ENCODE measurements at places on chromosomes 11 and 22.

- peak; percentile 34 for DNase-seq
These were observed 25.0 kb upstream of the TMPRSS4 start for GRCh38 chr11:118051611-118052461.

- no peak for DNase-seq
These were observed 9.0 kb downstream of the TBC1D10A start for GRCh38 chr22:30317778-30318177.

DNA sequence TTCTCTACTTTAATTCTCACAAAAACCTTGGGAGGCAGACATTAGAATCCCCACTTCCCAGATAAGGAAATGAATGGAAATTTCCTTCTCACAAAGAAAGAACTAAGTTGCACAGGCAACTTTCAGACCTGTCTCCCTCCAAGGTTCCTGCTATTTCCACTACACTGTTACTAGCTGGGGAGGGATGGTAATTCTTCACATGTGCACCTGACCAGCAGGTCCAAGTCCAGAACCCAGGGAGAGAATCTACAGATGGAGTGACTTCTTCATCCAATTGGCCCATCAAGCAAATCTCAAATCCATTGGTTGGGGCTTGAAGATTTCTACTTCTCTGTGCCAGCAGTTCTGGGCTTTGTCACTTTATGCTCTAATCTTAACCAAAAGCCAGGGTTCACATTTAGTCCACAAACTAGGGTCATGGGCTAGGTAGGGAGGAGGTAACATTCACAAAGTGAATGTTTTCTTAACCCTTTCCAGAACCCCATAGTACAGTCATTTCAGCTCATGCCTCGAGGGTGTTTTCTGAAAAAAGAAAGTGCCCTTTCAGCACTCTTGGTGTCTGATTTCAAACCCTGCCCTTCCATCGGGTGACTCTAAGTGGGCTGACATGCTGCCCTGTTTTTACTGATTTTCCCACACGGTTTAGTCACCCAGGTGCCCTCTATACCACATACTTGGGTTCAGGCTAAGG, 2.7 kb downstream of the POU2AF1 start:
- DNase-seq: no peak

- no peak for DNase-seq
These were observed 28.8 kb upstream of the B3GAT1 start for GRCh38 chr11:134440851-134441250.

DNA sequence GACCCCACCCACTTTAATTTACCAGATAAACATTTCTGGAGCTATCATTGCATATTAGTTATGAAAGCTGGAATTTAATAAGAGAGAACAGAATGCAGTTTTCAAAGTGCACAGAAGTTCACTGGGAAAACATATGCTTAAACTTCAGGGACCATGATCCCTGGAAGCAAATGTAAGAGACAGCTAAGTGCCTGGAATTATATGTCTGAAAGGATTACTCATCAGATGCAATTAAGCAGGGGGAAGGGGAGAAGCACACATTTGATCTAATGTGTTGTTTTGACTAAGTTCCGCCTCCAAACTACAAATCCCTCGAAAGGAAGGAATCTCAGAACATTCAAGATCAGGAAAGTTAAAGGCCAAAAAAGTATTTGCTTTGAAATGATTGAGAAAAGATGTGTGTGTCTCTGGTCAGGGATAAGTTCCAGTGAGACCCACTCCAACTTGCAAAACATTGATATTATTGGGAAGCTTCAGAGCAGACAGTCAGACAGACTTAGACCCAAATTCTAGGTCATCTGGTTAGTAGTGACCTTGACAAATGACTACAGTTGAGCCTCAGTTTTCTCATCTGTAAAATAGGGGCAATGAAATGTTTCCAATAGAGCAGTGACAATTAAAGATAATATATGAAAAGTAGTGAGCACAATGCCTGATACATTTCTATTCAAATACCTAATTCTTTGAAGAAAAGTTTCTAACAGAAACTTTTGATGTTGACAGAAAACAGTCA, 147.6 kb downstream of the ME3 start:
- no peak for DNase-seq

- DNase-seq: no peak
These were observed 118.9 kb upstream of the LMO1 start for GRCh38 chr11:8382436-8383053.

DNA sequence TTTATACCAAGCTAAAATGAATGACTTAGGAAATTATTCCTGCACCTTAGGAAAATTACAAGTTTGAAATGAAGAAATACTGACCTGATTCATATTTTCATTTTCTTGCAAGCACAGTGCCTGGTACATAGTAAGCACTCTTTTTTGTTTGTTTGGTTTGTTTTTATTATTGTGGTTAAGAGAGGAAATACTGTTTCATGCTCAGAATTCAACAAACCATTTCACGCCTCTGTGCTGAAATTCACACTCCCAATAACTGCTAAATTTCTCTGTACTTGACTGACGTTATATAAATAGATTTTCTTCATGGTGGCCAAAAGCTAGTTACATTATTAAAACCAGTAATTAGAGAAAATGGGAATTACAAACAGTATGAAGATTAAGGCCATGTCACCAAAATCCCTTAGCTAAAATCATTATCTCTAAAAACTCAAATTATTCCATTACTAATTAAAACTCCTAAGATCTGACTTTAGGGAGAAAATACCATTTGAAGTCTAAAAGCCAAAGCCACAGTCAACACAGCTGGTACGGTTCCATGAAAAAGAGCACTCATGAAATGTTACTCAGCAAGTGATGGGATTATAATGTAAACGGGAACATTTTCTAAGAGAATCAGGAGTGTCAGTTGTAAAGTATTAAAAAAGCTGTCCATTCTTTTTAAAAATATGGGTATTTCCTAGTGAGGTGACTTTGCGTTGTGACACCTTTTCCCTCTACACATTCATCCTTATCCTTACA, 77.8 kb upstream of the DDI1 start:
- no peak for DNase-seq

GRCh38 chr22:40177738-40178416, at the start of gene TNRC6B:
Gene TNRC6B, plus strand, starts transcription at chr22:40177925. Its CDS starts 211 bp downstream, at chr22:40178136.
- DNase-seq: no peak

- DNase-seq: no peak
These were observed 41.6 kb downstream of the CD44 start for GRCh38 chr11:35180317-35181233.

DNA sequence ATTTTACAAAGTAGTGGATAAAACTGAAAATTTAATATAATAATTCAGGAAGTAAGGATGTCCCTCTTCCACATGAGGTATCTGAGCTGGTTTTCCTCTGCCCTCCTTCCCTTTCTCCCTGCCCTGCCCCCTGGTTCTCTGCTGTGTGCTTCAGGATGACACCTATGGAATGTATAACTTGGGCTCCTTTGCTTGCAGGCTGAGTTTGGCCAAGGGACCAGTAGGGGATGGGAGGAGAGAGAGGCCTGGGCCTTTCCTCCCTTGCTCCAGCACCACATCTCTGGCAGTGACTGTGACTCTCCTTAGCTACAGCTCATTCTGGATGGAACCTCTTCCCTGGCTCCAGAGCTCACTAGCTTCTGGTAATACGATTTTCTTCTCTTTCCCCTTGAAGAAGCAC, 10.1 kb downstream of the IRAG1 start:
- DNase-seq: no peak

DNA sequence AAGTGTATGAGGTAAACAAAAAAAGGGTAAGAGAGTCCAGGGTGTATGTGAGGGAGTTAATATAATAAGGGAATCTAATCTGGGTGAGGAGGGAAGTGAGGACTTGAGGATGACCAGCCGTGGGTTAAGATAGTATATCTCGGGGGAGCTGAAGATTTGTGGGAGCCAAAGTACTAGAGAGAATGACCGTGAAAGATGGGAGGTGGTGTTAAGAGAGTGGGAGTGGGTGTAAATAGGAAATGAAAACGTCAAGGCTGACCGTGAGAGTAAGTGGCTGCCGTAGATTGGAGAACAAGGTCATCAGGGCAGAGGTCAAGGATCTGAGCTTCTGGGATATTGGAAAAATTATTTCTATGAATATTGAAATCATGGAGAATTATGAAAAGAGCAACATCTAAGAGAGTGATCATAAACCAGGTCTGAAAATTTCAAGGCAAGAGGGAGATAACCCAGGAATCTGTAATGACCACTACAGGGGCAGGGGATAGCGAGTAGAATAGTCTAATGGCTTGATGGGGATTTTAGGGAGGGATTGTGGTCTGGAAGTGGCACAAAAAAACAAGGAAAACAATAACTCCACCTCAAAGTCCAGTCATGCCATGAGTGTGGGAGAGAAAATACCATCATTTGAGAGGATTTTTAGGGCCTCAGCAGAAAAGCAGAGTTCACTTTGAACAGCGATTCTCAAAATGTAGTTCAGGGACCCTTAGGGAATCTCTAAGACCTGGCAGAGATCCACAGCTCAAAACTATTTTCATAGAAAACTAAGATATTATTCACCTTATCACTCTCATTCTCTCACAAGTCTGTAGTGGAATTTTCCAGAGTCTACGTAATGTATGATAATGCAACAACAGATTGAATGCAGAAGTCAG, 72.0 kb downstream of the PRR5L start:
- DNase-seq: no peak

DNA sequence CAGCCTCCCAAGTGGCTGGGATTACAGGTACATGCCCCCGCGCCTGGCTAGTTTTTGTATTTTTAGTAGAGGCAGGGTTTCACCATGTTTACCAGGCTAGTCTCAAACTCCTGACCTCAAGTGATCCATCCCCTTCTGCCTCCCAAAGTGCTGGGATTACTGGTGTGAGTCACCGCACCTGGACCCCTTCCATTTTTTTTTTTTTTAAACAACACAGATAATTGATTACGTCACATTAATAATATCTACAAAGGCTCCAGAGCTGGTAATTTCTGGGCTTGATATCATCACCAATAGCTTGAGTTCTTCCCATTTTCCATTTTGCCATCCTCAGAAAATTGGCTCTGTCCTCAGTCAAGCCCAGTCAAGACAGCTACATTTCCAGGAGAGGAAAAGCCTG, 7.2 kb downstream of the TTLL1 start:
- DNase-seq: no peak

GRCh38 chr22:25447686-25448434, 116.6 kb upstream of the GRK3 start:
- peak; percentile 97 for DNase-seq

DNA sequence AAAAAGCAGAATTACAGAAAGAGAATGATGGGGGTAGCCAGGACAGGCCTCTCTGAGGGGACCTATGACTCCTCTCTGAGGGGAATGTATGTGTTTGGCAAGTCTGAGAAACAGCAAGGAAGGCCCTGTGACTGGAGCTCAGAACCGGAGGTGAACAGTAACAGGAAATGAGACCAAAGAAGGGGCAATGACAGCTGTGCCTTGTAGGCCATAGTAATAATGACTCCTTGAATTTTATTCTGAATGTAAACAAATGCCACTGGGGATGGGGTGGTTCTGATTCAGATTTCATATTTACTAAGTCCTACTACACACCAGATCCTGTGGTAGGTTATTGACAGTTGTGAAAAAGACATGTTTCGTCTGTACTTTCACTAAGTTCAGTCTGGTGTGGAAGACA, 52.8 kb upstream of the APOA1 start:
- DNase-seq: no peak

DNA sequence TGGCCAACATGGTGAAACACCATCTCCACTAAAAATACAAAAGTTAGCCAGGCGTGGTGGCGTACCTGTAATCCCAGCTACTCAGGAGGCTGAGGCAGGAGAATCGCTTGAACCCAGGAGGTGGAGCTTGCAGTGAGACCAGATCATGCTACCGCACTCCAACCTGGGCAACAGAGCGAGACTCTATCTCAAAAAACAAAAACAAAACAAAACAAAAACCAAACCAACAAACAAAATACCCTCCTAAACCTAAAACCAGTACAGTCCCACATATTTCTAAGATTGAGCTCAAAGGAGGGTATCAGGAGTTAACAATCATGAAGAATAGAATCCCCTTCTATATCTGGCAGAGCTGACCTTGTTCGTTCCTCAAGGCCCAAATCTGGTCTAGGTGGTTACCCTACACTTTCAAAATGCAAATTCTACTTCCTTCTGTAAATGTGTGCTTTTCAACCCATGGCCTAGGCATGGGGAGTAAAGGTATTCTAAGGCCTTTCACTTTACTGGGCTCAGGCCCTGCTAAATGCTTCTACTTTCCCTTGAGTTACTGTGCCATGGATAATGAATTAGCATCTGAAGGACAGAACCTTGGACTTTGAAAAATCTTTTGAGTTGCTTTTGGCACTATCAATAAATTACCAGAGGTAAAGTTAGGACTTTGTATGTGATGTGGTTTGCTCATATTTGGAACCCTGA, 10.4 kb upstream of the PPP2R1B start:
- DNase-seq: no peak

GRCh38 chr11:102729849-102730815, 5.4 kb upstream of the MMP8 start:
- DNase-seq: no peak

DNA sequence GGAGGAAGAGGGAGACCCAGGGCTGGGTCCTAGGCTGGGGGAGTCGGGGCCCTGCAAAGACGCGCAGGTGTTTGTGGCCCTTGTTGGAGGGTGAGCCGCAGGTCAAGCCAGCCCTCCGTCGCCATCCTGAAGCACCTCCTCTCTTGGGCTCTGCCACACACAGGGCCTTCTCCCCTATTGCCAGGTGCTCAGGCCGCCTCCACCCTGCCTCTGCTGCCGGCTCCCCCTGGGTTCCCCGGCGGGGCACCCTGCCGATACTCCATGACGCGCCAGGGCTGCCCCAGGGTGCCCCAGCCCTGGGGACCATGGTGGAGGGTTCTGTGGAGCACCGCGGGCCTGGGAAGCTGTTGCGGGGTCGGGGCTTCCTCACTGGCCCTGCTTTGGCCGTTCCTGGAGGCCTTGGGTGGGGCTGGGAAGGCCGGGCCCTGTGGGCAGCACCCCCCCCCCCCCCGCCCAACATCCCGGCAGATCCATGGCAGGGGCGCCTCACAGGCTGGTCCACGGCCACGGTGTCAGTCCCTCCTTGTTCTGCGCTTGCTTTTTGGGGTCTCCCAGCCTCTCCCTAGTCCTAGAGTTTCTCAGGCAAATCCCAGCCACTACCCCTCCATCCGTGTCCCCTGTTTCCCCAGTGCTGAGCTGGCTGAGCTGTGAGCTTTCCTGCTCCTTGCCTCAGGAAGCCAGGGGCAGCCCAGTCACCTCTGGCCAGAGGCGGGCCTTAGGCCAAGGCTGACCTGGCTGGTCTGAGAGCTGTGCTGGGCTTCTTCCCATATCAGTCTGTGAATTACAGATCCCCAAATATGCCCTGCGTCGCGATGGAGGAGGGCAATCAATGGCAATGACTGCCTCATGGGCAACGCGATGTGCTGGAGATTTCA, 2.3 kb upstream of the ADORA2A start:
- DNase-seq: no peak

GRCh38 chr11:87116185-87116584, 78.5 kb downstream of the TMEM135 start:
- DNase-seq: no peak

Measured in mucosa of descending colon (tissue), 3 donors.